ENCODE measurements at places on chromosomes 7 and 10.

GRCh38 chr7:101557978-101558741 is 70.9 kb downstream of the MYL10 start:
- no peak for DNase-seq

DNA sequence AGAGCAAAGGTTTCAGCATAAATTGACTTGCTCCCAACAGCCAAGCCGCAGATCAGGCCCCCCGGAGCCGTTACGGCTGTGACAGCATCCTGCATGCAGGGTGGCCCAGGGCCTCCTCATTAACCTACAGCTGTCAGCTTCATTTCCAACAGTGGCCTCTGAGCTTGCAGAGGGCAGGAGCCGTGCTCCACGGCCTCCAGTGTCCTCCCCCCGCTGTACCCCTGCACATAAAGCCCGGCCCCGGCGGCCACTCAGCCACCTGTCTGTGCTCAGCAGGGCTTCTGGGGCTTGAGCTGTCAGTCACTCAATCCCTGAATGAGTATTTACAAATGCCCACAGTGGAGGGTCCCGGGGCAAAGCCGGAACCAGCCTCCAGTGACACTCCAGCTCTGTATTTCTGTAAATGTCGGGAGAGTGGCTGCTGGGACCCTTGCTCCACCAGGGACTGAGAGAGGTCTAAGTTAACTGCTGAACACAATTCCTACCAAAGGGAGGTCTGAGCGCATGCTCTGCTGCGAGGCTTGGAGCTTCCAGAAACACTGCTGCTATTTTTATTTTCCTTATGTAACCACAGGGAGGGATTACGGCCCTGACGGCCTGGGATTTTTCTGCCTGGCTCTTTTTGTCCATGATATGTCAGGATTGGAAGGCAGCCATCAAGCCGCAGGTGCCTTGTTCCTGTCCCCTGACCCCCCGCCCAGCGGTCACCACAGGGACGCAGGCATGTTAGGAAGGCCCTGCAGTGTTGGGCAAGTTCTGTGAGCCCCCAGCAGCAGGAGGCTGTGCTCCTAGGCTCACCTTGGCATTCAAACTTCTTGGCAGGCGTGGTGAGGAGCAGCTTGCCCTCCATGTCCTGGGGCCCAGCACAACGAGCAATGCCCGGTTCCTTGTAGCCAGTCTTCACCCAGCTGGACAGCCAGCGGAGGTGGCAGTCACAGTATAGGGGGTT is 165.0 kb downstream of the SLIT1 start:
- peak; percentile 33 for DNase-seq

- no peak for DNase-seq
These were observed 56.4 kb downstream of the TBXAS1 start for GRCh38 chr7:139885511-139885910.

DNA sequence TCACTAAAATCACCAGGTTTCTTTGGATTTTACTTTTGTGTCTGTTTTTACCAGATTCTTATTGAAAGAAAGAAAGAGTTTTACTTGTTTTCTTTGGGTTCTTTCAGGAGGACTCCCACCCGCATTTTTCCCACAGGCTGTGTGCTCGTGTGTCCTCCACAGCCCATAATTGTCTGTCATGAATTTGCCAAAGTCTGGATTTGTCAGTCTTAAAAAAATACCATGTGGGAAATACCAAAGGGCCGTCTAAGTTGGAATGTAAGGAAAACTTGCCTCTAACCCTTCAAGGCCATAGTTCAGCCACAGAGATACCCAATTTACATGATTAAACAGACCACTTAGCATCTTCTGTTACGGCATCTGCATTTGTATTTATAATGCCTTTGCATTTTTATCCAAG is 41.3 kb upstream of the INHBA start:
- no peak for DNase-seq

GRCh38 chr10:110901954-110902819 is 16.8 kb downstream of the BBIP1 start:
- DNase-seq, result no peak

- DNase-seq, result no peak
These were observed 814.6 kb upstream of the AUTS2 start for GRCh38 chr7:68783684-68784083.

GRCh38 chr7:113710310-113711096 is 208.3 kb downstream of the PPP1R3A start:
- DNase-seq, result peak; percentile 14

DNA sequence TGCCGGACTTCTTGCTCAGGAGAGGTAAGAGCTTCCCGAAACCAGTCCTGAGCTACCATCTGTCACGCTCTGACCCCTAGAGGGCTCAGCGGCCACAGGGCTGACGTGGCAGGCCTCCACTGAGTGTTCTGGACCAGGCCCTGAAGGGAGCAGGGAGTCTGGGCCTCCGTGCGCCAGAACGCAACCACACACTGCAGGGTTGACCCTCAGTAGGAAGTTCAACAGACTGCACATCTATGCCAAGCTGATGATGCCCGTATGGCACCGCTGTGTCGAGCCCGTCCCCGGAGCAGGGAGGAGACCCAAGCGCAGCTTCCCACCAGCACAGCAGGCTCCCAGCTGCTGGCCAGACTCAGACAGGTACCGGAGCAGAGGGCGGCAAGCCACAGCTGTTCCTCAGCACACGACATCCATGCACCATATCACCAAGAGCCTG is 39.2 kb downstream of the CAMK2B start:
- peak; percentile 46 for DNase-seq

DNA sequence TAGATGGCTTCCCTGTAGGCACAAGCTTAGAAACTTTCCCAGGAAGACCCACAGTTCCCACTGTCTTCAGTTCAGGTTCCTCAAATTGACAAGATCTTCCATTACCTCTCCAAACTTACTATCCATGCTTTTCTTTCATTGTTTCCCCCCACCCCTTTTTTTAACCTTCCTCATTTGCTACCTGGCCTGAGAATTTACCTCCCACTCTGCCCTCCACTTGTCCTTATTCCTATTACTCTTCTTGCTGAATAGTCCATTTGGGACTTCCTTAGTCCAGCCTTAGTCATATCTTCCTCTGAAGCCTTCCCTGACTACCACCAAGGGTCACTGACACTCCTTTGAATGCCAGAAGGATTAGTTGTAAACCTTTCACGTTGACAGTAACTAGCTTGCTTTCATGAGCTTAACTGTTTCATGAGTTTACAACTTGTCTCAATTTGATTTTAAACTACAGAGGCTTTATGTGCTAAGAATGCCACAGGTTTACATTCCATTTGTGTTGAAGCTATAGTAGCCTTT is 1.2 kb upstream of the CALU start:
- DNase-seq, result no peak

- no peak for DNase-seq
These were observed 4.0 kb upstream of the PPP1R3C start for GRCh38 chr10:91636892-91637291.

DNA sequence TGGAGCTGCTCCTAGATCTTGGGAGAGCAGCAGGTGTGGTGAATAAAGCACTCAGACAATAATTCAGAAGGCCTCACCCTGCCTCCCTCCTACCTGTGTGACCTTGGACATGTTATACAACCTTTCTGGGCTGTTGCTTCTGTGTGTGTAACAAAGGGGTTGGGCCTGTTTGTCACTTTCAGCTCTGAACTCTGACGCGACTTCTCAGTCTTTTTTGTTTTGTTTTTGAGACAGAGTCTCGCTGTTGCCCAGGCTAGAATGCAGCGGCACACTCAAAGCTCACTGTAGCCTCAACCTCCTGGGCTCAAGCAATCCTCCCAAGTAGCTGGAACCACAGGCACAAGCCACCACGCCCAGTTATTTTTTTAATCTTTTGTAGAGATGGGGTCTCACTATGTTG is 89.3 kb downstream of the DNMBP start:
- DNase-seq, result no peak

DNA sequence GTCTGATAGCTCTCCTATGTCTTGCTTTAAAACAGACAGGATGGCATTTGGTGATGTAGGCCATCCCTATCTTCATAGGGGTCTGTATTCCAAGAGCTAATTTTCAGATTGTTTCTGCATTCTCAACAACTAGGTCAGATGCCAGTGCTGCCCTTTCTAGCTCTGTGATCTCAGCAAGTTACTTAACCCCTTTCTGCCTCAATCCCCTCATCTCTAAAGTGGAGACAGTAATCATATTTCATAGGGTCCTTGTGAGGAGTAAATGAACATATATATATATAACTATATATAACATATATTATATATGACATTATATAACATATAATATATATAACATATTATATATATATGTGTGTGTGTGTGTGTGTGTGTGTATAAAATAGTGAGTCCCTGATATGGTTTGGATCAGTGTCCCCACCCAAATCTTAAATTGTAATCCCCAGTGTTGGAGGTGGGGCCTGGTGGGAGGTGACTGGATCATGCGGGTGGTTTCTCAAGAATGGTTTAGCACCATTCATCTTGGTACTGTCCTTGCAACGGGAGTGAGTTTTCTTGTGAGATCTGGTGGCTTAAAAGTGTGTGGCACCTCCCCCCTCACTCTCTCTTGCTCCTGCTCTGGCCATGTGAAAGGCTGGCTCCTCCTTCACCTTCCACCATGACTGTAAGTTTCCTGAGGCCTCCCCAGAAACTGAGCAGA is 45.2 kb downstream of the HIPK2 start:
- no peak for DNase-seq

GRCh38 chr10:132158823-132159222 is 27.9 kb upstream of the DPYSL4 start:
- no peak for DNase-seq

DNA sequence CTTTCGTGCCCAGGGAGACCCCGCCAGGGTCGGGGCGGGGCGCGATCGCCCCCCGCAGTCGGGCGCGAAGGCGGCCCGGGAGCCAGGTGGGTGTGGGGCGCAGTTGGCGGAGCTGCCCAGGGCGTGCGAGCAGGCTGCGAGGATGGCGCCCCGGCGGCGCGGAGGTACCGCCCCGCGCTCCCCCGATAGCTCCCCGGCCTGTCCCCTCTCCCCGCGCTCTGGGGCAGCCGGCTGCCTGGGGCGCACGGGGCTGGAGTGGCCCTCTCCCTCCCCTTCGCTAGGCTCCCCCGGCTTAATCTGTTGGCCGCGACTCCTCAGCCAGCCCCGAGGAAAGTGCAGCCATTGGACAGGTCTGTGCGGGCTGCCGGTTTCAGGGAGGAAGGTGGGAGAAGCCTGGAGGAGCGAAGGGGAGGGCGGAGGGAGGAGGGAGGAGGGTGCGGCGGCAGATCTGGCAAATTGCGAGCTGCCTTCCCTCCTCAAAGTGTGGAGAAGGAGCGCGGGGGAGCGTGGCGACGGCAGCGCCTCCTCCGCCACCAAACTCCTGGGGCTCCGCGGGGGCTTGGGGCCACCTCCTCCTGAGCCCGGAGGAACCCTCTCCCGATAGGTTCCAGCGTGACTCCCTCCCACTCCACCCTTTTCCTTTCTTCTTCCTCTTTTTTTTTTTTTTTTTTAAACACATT is 361 bp upstream of the PLXDC2 start:
- DNase-seq, result peak; percentile 58

DNA sequence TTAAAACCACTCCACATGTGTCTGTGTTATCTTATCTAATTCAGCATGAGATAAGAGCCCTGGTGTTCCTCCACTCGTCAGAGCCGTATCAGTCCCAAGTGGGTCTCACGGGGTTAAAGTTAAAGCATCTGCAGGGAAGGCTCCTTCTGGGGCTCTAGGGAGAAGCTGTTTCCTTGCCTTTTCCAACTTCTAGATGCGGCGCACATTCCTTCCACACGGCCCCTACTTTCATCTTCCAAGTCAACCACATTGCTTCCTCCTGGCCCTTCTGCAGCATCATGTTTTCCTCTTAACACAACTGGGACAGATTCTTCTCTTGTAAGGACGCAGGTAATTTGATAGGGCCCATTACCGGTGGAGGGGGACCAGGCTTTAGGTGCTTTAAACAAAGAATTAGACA is 620.1 kb upstream of the DPP6 start:
- DNase-seq, result no peak

- peak; percentile 84 for DNase-seq
These were observed 7.3 kb downstream of the MAFK start for GRCh38 chr7:1537535-1538412.

GRCh38 chr10:130711072-130711471 is 574.9 kb downstream of the GLRX3 start:
- no peak for DNase-seq

GRCh38 chr10:53401536-53401935 is 629.0 kb upstream of the MBL2 start:
- DNase-seq, result no peak

GRCh38 chr7:156474241-156474743 is 166.3 kb upstream of the RNF32 start:
- DNase-seq, result no peak

GRCh38 chr7:99041526-99041925 is 102.4 kb downstream of the SMURF1 start:
- DNase-seq, result no peak

DNA sequence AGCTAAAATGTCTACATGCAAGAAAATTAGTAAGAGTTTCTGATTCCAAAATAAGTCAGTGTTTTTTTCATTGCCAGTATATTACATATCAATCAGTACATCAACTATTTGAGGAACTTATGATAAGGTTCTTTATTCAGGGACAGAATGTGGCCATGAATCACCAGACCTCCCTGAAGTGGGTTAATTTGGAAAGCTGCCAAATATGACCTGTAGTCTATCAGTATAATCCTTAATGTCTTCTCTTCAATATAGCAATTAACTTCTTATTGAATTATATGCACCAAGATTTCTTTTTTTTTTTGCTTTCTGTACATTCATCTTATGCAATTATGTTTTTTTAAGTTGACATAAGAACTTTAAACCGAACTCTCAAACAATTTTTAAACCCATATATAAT is 714.5 kb upstream of the POT1 start:
- no peak for DNase-seq

GRCh38 chr10:97831259-97831658 is 18.4 kb upstream of the GOLGA7B start:
- DNase-seq, result no peak

DNA sequence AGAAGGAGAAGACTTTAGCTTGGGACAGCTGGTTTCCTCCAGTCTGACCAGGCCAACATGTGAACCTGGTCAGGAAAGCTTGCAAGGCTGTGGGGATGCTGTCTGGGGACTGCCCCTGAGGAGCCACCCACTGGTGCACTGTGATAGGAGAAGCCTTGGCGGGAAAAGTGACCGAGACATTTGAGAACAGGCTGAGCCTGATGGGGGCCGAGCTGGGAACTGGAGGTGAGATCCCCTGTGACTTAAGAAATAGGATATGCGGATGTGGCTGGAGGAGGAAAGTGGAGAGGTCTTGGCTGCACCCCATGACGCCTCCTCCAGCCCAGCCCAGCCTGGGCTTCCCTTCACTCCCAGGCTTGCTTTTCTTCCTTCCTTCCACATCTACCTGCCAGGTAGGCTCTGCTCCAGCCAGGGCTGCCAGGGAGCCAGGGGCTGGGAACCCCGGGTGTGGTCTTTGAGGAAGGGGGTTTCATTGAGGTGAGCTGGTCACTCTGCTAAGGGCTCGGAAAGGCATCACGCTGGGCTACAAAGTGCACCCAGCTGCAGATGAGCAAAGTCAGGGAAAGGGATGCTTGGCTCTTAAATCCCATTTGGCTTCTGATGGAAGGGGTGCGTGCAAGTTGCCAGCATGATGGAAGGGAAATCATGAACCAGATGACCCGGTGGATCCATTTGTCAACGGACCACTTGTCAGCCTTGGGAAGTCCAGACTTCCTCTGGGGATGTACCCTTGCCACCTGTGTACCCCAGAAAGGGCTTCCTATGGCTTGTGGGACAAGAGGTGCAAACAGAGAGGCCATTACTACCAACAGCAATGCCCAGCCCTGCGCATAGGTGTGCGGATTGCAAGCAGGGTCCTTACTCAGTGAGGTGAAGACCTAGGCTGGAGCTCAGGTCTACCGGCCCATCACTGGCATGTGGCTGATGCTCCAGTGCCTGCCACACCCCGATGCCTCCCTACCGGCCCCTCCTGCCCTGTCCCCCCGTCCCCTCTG is 66.3 kb downstream of the C10orf143 start:
- DNase-seq, result no peak

GRCh38 chr7:85682833-85683620 is 496.2 kb upstream of the SEMA3D start:
- DNase-seq, result no peak
